Smooth muscle cell of the coronary artery (primary cell): ENCODE measurements at places on chromosomes 16 and 17. TPM values are rescaled to one million over a fixed set of nuclear protein-coding genes. Genes with fewer than 3 reads are reported as not detected.

Gene ABCC6
- 0.30 and 0.47 TPM in 2 replicates for total RNA-seq

Gene PLK1
- 1.3 and 7.0 TPM in 2 replicates for total RNA-seq

Gene SEC14L1
- total RNA-seq, result 20.4 and 65.8 TPM in 2 replicates

Gene FBXL16
- total RNA-seq, result 0.08 TPM in 1 of 2 replicates, not detected in the other

Gene TBC1D3E
- not detected in 2 replicates for total RNA-seq

Gene MMP28
- total RNA-seq, result 0.60 TPM in 1 of 2 replicates, not detected in the other

Gene FLII
- total RNA-seq, result 357 and 597 TPM in 2 replicates

Gene CLDN9
- not detected in 2 replicates for total RNA-seq

Gene GPR142
- total RNA-seq, result not detected in 2 replicates

Gene RHBDF1
- 27.8 and 35.7 TPM in 2 replicates for total RNA-seq

Gene PIPOX
- total RNA-seq, result 1.4 and 1.9 TPM in 2 replicates

Gene AOC3
- 0.23 and 0.94 TPM in 2 replicates for total RNA-seq

Gene TMEM95
- total RNA-seq, result not detected in 2 replicates

Gene GDE1
- 23.5 and 33.7 TPM in 2 replicates for total RNA-seq

Gene TVP23C
- 27.1 and 33.8 TPM in 2 replicates for total RNA-seq
